ENCODE measurements at places on chromosomes 7 and 10.

GRCh38 chr7:150410131-150410530 is 31.0 kb downstream of the ZNF775 start:
- no peak for DNase-seq

DNA sequence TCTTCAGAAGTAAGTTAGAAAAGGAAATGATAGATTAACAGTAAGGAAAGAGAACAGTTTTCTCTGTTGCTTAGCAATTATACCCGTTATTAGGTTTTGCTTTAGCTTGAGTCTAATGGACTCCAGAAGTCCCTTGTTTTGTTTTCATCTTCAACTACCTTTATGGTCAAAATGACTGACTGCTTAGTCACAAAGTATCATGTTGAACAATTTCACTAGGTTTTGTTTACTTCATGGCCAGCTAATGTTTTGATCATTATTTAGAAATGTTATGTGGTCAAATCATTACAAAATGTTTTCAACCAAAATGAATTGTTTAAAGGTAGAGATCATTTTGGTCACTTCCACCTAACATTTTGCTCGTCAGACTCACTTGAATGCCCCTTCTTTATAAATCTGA is 1.9 kb downstream of the UBN2 start:
- peak; percentile 89 for DNase-seq

- no peak for DNase-seq
Observed at GRCh38 chr10:34522546-34522945, 292.6 kb downstream of the PARD3 start.

GRCh38 chr10:47458466-47459154 is 25.3 kb downstream of the ANXA8 start:
- DNase-seq, result peak; percentile 85

DNA sequence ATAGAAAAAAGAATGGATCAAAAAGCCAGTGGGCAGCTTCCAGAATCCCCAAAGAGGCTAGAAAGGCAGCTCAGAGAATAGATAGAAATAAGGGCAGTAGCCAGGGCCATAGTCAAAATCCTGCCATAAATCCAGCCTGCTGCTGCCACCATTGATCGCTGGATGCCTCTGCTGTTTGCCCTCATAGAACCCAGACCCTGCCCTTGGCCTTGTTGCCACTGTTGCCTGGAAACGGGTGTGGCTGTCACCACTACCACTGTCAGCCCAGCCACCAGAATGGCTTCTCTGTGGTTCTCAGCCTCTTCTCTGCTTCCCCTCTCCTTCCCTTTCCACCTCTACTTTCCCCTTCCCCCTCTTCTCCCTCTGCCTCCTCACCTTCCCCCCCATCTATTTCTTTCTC is 57.8 kb downstream of the HHEX start:
- no peak for DNase-seq

DNA sequence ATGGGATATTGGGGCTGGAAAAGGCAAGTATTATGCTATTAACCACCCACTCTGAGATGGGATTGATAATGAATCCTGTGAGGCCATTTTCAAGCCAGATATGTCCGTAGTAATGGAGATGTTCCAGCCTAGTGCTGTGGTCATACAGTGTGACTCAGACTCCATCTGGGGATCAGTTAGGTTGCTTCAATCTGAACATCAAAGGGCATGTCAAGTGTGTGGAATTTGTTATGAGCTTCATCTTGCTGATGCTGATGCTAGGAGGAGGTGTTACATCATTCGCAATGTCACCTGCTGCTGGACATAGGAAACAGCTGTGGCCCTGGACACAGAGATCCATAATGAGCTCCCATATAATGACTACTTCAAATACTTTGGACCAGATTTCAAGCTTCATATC is 144.7 kb downstream of the PLCE1 start:
- peak; percentile 56 for DNase-seq

- no peak for DNase-seq
Observed at GRCh38 chr7:136551618-136552017, 316.8 kb upstream of the CHRM2 start.

DNA sequence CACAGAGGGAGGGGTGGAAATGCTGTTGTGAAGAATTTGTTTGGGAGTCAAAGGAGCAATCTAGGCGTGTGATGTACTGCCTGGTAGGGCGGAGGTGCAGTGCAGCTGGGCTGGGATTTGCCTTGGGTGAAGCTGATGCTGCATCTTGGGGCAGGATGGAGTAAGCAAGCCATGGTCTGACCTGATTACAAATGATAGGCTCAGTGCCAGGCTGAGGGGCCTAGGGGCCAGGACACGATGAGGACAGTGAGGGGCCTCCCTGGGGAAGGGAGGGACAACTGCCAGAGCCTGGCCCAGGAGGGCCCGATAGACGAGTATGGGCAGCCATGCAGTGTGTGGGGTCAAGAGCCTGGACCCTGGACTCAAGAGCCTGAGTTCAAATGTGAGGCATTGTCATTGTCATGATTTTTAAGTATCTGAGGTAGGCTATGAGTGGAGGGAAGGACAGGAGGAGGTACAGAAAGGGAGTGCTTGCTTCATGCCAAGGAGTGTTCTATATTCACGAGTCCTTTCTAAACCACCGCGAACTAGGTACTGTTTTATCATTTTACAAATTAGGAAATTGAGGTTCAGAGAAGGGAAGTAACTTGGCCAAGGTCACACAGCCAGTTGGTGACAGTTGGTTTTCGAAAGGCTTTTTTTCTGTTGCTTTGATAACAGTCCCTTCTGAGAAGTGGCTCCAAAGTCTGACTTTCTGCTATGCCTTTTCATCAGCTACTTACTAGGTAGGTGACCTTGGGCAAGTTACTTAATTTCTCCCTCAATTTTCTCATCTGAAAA is 29.7 kb downstream of the HIF1AN start:
- no peak for DNase-seq

DNA sequence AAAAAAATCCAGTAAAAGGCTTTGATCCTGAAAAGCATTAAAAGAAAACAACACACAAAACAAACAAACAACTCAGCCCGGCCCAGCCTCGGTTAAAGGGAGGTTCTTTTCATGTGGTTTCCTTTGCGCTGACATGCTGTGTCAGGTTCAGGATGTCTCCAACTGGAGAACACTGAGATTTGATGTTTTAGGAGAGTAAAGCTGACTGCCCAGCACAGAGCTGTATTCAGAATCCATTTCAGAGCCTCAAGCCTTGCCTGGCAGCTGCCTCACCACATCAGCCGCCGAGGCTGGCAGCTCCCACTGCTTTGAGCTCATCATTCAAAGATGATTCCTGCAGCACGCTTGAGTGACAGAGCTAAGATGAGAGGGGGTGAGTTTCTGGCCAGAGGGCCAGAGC is 205.8 kb upstream of the LYZL1 start:
- DNase-seq, result no peak

GRCh38 chr10:36899652-36900051 is 225.7 kb upstream of the ANKRD30A start:
- no peak for DNase-seq

DNA sequence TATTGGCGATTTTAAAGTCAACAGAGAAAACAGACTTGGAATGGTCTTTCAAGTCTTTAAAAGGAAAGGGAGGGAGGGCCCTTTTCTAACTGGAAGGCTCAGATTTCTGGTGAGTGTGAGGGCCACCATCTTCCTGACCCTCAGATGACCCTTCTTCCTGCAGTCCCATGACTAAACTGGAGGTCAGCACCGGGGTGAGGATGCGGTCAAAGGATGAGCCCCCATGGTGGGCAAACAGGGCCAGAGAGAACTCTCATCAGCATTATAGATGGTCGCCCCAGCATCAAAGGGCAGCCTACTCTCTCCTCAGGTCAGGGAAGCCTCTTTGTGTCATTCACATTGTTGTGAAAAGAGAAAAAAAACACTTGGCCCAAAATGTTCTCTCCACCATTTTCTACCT is 219.2 kb downstream of the LRMDA start:
- DNase-seq, result no peak

DNA sequence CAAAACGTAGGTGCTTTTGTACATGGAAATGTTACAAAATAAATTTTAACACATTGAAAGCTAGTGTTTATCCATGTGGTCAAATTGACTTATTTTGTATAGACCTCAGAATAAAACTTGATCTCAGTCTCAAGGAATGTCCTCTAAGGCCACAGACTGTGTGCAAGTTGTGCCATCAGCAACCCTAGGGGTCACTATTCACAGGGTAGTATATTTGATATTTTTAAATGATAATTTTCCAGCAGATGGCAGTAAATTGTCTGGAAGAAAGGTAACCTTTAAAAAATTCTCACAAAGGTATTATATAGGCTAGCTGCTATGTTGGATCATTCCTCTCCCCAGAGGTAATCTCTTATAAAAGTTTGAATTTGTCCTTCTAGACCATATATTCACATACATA is 12.9 kb upstream of the SNX10 start:
- DNase-seq, result peak; percentile 63
